ENCODE measurements at places on chromosomes 16 and 17.

GRCh38 chr17:27810902-27811557 is 10.7 kb upstream of the NOS2 start:
- no peak for DNase-seq

GRCh38 chr16:4021070-4021779 is 95.0 kb downstream of the ADCY9 start:
- DNase-seq: no peak

DNA sequence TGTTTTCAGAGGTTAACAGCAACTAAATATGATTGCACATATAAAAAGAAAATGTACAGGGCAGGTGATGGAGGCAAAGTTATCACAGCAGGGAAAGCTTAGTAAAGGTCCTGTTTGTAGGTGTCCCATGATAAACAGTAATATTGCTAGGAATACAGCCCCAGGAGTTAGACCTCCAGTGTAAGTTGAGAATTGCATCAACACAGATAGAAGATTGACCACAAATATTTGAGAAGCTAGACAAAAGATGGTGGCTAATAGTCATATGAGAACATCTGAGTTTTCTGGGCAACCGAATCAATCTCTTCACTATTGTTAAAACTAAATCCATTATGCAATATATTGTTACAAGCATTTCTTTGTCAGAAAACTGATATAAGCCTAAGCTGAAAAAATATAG is 152.6 kb downstream of the CDH11 start:
- no peak for DNase-seq

DNA sequence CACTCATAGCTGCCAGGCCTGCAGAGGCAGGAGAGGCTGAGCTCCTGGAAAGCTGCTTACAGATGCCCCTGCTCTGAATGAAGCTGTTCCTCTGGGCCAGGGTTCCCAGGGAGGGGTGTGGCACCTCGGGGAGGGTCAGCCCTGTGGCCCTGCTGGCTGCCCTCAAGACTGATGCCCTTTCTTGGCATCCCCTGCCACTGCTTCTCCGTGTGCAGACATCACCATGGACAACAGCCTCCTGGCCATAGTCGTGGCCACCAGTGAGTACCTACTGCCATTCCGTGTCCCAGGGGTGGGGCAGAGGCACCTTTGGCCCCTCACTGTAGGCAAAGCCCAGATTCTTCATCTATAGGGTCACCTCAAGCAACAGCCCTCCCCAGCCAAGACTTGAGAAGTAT is 8.9 kb downstream of the MRPL27 start:
- DNase-seq: no peak

- DNase-seq: no peak
Observed at GRCh38 chr16:54080524-54081008, 206.0 kb downstream of the IRX3 start.
